ENCODE measurements at places on chromosomes 2 and 18.
A peak's percentile ranks its signal among the peaks of the same experiment; 100 is the strongest.

- DNase-seq, result no peak
Measured at GRCh38 chr2:225582355-225583116, 183.0 kb downstream of the NYAP2 start.

GRCh38 chr2:203648273-203648672 is 58.2 kb upstream of the CD28 start:
- DNase-seq, result no peak

DNA sequence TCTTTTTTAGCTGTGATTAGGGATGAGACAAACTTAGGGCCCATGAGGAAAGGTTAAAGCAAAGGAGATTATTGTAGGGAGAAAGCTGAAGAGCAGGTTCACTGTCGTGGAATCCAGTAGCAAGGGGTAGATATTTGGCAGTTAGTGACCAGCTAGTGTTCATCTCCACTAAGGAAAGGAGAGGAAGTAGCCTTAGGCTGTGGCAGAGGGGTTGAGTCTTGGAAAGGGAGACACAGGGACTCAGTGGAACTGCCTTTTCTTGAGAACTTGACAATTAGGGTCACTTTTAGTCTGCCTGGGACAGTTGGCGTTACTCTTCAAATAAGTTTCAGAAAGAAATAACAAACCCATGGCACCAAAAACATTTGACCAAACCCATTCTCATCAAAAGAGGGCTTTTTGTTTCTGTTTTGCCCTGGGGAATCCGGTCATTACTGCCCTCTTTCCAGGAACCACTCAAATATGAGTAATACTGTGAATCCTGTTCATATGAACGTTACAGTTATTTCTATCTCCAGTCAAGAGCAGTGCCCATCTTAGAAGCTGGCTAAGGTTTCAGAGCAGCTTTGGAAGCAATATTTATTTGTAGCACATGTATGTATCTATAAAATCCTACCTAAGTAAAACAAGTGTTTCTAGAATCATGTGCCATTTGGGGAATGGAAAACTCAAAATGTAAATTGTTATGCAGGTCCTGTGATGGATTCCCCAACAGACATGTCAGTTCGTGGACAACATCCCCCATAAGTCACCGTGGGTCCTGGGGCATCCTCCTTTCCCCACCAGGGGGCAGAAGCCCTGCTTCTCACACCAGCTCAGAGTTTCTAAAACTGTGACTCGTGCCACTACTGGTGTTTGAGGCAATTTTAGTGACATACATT is 77.3 kb upstream of the PHLPP1 start:
- DNase-seq, result peak; percentile 38

DNA sequence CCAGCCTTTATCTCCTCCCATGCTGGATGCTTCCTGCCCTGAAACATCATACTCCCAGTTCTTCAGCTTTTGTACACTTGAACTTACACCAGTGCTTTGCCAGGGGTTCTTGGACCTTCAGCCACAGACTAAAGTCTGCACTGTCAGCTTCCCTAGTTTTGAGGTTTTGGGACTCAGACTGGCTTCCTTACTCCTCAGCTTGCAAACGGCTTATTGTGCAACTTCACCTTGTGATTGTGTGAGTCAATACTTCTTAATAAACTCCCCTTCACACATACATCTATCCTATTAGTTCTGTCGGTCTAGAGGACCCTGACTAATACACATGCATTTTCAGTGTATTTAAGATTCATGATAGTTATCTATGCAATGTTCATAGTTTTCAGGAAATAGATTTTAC is 35.8 kb upstream of the ZNF804A start:
- no peak for DNase-seq

- DNase-seq, result peak; percentile 49
Measured at GRCh38 chr2:147910990-147911473, 66.2 kb downstream of the ACVR2A start.

- no peak for DNase-seq
Measured at GRCh38 chr18:44792456-44793061, 111.9 kb downstream of the SETBP1 start.

DNA sequence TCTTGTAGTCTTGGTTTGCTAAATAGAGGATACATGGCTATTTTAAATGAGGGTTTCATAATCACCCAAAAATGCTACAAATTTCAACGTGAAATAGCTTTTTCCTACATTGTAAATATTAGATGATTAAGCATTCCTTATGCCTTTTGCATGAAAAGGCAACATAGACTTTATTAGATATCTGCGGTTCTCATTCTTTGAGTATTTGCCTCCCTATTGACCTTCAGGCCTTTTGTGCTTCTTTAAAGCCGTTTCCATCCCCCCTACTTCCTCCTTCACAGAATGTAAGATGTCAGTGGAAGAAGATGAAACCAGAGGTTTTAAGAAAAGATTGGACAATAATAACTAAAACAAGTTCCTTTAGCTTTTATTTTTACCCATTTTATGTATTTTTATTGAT is 144.1 kb downstream of the UBE2E3 start:
- DNase-seq, result no peak

- no peak for DNase-seq
Measured at GRCh38 chr2:182870227-182870626, 3.8 kb upstream of the FRZB start.

DNA sequence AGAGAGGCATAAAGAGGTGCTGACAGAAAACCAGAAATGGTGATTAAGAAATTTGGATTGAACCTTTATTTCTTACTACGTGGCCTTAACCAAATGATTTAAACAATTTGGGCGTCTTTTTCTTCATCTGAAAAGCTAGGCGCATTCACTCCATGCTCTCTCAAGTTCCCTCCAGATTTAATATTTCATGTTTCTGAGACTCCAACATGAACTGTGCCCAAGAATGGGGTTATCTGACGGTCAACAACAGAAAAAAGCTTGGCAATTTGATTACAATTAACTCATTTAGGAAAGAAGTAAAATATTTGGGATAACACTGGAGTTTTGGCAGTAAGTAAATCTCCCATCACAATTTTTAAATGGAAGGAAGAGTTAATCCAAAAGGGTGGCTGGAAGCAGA is 345.4 kb downstream of the ARHGAP15 start:
- no peak for DNase-seq

GRCh38 chr18:60372132-60372531 is 443 bp downstream of the MC4R start:
- no peak for DNase-seq

DNA sequence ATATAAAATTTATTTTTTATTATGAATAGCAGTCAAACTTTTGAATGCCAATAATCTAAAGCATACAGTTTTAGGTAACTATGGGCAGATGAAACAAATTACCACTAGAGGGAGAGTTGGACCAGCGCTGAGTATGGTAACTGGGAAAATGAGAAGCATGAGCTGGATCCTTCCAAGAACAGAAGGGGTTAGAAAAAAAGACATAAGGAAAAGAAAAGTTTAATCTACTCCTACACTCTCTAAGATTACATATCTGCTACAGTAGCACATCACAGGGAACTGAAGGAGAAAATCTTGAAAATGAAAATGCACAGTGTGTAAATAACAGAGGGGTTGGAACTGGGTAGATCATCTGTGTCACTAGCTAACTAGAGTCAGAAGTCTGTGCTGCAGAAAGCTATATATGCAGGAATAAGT is 15.5 kb downstream of the REG3G start:
- DNase-seq, result no peak

DNA sequence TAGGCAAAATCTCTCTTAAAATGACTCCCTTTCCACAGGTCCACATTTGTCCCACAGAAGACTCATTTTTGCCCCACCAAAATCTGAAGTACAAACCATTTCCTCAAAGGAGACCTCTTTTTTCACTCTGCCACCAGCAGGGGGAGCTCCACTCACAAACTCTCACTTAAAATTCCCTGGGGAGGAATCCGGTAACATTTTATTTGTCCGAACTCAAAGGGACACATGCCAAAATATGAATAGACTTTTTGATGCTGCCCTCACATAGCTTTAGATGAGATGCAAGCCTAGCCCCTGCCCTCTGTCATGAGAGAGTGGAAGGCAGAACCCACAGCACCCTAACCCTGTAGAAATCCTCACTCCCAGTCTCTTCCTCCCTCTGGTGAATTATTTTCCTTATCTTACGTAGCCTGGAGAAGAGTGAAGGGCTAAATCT is 57.1 kb downstream of the RMDN2 start:
- DNase-seq, result peak; percentile 69

Measured in hematopoietic multipotent progenitor cell treated with erythropoietin and hydrocortisone succinate and interleukin-3 and kit ligand, for 17 days (in vitro differentiated cells).